Nucleus accumbens (tissue), 56 donors: ENCODE measurements at places on chromosomes 1 and 21.

GRCh38 chr21:20040768-20041167 is 957.4 kb upstream of the NCAM2 start:
- DNase-seq, result no peak

- DNase-seq, result no peak
These were observed 13.0 kb upstream of the DENND2D start for GRCh38 chr1:111213412-111213811.

- DNase-seq, result no peak
These were observed 17.5 kb upstream of the ALPL start for GRCh38 chr1:21491488-21492355.

- no peak for DNase-seq
These were observed 406.9 kb upstream of the NCAM2 start for GRCh38 chr21:20591284-20591683.

DNA sequence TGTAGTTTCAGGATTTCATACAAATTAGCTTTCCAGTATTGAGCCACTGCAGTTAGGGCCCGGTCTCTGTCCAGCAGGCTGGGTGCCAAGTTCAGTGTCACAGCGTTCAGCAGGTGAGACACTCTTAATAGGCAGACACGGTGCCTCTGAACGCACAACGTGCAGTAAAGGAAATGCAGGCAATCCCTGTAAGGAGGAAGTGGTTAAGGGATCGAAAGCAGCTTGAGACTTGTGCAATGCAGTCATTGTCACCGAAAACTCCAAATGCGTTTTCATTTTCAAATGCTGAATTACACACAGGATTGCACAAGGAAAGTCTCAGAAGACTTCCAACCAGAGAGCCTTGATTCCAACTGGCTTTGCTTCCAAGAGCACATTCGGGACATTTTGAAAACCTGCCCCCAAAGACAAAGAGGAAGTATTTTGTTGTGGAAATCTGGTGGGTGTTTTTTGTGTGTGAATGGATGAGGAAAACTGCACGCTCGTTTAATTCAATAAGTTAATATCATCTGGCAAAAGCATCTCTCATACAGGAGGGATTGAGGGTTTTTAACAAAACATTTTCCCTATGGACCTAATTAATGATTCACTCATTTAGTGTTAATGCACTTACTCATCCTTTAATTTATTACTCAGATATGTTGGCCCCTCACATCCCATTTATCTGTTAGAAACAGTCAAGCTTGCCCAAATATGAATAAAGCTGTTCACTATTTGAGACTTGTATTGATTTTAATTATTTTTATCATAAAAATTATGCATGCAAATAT is 61.6 kb downstream of the PTGS2 start:
- DNase-seq, result no peak

DNA sequence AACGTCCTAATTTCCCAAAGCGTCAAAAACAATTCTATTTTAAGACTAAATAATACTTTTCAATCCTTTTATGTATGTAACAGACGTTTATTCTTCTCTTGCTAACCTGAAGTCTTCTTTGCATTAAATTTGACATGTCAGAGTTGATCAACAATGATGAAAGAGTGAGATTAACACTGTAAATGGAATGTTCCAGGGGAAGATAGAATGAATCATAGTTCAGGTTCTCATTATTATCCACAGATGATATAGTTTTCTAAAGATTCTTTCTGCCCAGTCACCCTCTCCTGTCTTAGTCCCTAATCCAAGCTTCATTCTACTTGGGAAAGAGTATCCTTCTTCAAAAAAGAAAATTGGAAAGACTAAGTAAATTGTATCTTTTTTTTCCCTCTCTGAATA is 38.9 kb downstream of the SDCCAG8 start:
- no peak for DNase-seq

DNA sequence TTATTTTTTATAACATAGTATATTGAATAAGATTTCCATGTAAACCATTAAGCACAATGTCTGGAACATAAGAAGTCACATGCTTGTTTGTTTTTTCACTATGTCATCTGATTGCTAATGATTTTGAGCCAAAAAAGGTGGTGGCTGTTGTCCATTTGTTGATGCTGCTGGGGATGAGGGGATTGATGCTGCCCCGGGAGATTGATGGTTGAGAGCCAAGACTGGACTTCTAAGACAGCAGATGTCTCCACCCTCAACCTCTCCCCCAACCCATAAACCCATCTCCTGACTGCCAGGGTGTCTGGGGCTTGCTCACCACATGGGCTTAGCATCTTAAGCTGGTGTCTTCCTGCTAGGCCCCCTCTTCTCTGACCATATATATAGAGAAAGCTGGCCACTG is 35.8 kb upstream of the CD34 start:
- no peak for DNase-seq

- DNase-seq, result no peak
These were observed 599.0 kb downstream of the AGBL4 start for GRCh38 chr1:49424782-49425181.

DNA sequence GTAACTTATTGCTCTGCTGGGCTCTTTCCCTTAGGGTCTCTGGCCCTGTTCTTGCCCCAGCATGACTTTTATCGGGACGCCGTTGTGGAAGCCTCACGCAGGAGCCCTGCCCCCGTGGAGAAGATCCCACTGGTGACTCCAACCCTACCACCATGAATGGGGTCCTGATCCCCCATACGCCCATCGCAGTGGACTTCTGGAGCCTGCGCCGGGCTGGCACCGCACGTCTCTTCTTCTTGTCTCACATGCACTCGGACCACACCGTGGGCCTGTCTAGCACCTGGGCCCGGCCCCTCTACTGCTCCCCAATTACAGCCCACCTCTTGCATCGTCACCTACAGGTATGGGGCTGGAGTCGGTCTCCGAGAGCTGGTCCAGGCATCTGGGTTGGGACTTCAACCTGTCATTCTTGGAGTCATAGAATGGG is 322 bp downstream of the DCLRE1B start:
- peak; percentile 58 for DNase-seq

DNA sequence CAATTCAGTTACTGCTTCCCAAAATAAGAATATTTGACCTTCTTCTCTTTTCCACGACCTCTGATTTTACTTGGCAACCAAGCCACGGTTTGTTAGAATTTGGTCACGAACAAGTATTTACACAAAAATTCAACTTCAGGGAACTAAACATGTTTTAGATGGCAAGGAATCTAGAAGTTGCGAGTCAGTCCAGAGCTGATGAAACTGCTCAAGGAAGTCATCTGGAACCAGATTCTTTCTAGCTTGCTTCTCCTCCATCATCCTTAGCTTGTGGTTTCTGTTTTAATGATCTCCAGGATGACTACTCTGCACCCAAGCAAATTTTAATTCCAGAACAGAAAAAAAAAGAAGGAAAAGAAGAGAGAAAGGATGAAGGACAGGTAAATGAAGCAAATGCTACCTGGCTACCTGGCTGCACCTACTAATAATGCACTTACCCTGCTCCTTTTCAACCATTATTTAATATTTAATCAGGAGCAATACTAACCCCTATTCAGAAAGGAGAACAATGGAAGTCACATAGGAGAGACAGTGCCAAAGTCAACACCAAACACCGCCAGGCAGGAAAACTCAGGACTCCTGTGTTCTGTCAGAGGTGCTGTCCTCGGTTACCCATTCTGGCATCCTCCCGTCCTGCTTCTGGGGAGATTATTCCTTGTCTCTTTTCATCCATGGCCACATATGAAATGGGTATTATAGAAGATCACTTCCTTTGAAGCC is 54.2 kb upstream of the RGS7 start:
- no peak for DNase-seq

- DNase-seq, result no peak
These were observed 50.2 kb downstream of the ST3GAL3 start for GRCh38 chr1:43757343-43758053.

- no peak for DNase-seq
These were observed 13.3 kb upstream of the GSTM4 start for GRCh38 chr1:109642626-109643025.

- DNase-seq, result no peak
These were observed 4.1 kb downstream of the ATP5IF1 start for GRCh38 chr1:28240024-28240423.

DNA sequence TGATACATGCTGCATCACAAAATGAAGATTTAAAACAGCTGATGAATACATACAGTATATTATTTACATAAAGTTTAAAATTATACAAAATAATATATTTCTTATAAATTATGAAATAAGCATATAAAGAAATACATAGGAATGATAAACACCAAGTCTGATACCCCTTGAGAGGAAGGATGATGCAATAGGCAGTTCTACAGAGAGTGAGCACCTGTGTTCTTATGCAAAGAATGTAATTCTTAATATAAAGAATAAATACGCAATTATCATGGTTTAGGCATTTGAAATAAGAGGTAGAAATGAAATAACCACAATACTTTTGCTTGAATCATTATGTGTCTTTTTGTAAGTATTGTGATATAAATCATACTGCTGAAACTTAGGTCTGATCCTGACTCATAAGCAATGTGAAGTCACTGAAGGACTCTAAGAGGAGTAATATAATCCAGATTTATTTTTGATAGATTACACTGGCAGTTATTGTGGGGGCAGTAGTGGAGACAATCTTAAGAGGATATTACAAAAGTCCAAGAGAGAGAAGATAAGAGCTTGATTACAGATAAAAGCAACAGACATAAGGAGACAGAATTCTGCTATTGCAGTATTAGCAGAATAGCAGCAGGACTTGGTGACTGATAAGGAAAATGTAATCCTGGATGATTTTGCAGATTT is 39.0 kb downstream of the TTLL7 start:
- no peak for DNase-seq

GRCh38 chr21:39976800-39977199 is 109.6 kb downstream of the PCP4 start:
- no peak for DNase-seq

- no peak for DNase-seq
These were observed 239.5 kb downstream of the HMCN1 start for GRCh38 chr1:185973645-185974044.

DNA sequence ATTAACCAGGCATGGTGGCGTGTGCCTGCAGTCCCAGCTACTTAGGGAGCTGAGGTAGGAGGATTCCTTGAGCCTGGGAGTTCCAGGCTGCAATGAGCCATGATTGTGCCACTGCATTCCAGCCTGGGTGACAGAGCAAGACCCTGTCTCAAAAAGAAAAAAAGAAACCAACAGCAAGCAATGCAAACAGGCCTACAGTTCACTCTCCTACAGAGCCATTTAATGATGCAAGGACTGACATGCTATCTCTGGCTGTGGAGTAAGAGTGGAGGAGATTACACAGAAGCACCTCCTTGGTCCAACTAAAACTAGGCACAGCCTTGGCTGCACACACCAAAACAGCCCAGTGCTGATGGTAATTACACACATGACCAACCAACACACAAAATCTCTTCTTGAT is 127.5 kb upstream of the SOD1 start:
- no peak for DNase-seq

- no peak for DNase-seq
These were observed 14.9 kb downstream of the MAP3K7CL start for GRCh38 chr21:29145354-29145782.

DNA sequence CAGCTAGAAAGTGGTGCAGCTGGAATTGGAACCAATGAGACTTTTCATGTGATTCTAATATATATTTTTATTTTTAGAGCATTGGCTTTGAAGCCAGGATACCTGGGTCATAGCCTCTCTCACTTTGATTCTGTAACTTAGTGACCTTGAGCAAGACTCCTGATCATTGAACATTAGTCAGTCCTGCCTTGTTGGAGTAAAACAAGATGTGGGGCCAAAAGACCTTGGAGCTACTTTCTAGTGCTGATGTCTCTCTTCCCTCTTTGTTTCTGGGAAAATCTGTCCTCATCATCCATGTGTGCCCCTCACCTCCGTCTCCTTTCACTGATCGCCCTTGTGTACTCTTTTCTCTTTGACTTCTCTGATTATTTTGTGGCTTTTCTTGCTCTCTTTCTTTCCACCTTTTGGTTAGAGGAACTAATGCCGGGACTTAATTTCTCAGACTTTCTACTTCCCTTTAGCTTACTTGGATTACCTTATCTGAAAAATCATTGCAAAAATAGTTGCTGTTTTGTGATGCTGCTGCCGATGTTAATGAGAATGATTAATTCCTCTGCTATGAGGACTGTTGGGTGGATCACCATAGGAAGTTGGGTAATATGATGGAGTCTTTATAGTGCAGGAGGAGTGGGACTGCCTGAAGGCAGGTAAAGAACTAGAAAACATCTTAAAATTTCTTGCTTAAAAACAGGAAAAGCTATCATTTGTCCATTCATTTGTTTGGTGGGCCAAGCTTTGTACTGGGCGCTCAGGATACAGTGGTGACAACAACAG is 72.0 kb downstream of the NOS1AP start:
- DNase-seq, result no peak
